ENCODE measurements at places on chromosomes 3 and 15.

- no peaks in the 10 kb centered on the region for H3K27me3 ChIP-seq
- no peak overlapping the region for H3K27ac ChIP-seq
- H3K36me3 ChIP-seq, result no peaks in the 10 kb centered on the region
Observed at GRCh38 chr3:71865727-71866126, 80.8 kb upstream of the PROK2 start.

- no peak overlapping the region for H3K4me3 ChIP-seq
- no peaks in the 10 kb centered on the region for H3K4me1 ChIP-seq
- H3K36me3 ChIP-seq, result no peaks in the 10 kb centered on the region
- DNase-seq, result no peak
Observed at GRCh38 chr3:40754994-40755393, 230.2 kb downstream of the ZNF621 start.

DNA sequence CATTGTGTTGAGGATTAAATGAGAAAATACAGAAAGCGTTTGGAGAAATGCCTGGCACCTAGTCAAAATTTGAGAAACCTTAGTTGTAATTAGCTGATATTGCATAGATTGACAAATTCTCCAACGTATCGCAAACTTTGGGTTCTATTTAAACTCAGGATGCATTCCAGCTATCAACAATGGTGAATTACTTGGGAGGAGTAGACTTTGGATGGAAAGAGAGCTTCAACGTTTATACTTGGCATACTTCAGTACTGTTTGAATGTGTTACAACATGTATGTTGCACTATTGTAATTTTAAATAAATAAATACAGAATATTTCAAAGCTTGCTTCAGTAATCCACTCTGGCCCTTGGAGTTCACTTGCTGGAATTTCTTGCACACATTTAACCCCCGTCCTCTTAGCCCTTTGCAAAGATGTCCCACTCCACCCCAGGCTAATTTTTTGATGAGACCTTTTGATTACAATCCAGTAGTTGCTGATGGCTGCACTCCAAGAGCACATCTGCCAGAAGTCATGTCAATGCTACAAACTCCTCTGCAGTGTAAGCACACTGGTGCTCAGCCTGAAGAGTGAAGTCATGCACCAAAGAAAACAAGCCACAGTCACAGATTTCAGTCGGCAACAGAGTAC lies 4.7 kb upstream of the DIS3L start:
- no peak overlapping the region for H3K4me3 ChIP-seq
- H3K27ac ChIP-seq, result no peak overlapping the region
- DNase-seq, result no peak
- H3K27me3 ChIP-seq, result no peaks in the 10 kb centered on the region
- no peaks in the 10 kb centered on the region for H3K36me3 ChIP-seq
- H3K4me1 ChIP-seq, result peaks cover 5% of the 10 kb centered on the region

GRCh38 chr3:155743606-155744005 lies 1.3 kb downstream of the PLCH1 start:
- H3K27me3 ChIP-seq, result no peaks in the 10 kb centered on the region
- H3K36me3 ChIP-seq, result no peaks in the 10 kb centered on the region
- no peak for DNase-seq
- H3K27ac ChIP-seq, result no peak overlapping the region

- H3K36me3 ChIP-seq, result no peaks in the 10 kb centered on the region
- no peaks in the 10 kb centered on the region for H3K4me1 ChIP-seq
- DNase-seq, result no peak
- H3K4me3 ChIP-seq, result no peak overlapping the region
- H3K27ac ChIP-seq, result no peak overlapping the region
Observed at GRCh38 chr3:95097493-95097892, 1034.6 kb downstream of the NSUN3 start.

DNA sequence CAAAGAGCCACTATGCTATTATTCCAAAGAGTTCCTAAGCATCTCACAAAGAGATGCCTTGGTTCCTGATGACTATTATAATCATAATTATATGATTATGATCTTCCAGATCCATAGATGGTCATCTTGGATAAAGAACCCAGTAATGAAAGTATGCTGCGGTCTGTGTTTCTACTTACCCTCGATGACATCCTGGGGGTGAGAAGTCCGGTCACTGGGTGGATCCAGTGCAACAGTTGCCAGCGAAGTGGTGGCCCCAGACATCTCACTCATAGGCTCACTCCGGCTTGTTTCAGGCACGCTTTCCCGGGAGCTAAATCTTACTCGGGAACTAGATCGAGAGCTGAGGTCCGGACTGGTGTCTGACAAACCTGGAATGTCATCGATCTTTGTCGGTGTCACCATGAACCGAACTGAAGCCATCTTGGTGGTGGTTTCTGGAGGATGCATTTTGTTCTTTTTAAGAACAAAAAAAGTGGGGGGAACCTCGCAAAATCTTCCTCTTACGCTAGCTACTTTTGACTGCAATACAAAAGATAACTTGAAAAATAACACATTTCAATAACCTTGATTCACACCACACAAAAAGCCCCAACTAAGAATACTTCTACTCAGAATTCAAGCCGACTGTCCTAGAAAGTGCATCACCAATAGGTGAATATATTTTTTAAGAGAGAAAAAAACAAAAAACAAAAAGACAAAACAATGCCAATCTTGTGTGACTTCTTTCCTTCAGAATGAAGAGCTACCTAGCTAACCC lies 1.2 kb downstream of the SLC12A6 start:
- H3K27ac ChIP-seq, result peak overlapping the region; percentile 82
- no peak for DNase-seq
- H3K36me3 ChIP-seq, result peaks cover 13% of the 10 kb centered on the region
- peaks cover 41% of the 10 kb centered on the region for H3K4me1 ChIP-seq
- peak overlapping the region; percentile 99 for H3K4me3 ChIP-seq

All from T-cell (primary cell).